ENCODE measurements at places on chromosomes 16 and 17.

GRCh38 chr16:50059111-50059510, 6.7 kb upstream of the HEATR3 start:
- no peak for DNase-seq

GRCh38 chr17:1050996-1051925, 54.3 kb downstream of the TIMM22 start:
- no peak for DNase-seq

DNA sequence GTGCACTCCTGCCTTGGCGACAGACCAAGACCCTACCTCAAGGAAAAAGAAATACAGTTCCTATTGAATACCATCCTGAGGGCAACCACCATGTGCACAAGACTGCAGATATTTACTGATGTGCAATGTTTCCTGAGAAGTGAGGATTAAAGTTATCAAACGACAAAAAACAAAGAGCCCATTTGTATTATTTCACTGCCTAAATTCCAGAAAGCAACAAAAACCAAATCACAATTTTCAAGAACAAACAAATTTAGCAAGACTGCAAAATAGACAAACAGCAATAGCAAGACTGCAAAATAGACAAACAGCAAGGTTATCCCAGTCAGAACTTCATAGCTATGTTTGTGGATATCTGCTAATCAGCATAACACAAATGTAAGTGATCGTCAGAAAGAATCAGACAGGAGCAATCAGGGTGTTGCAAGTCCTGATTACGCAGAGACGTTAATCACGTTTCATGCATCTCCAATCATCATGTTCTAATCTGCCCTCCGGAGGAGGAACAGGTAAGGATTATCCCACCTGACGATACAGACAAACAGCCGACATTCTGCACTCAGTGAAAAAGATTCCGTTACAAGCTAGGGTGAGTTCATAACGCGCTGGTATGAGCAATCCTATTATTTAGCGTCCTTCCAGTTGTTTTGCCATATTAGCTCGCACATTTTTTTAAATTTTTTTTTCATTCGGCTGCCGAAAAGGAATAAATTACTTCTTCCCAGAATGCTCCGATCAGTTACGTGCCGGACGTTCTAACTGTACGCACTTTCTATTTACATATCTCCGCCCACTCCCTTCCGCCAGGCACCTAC, 2.9 kb downstream of the TMEM107 start:
- DNase-seq = peak; percentile 99

DNA sequence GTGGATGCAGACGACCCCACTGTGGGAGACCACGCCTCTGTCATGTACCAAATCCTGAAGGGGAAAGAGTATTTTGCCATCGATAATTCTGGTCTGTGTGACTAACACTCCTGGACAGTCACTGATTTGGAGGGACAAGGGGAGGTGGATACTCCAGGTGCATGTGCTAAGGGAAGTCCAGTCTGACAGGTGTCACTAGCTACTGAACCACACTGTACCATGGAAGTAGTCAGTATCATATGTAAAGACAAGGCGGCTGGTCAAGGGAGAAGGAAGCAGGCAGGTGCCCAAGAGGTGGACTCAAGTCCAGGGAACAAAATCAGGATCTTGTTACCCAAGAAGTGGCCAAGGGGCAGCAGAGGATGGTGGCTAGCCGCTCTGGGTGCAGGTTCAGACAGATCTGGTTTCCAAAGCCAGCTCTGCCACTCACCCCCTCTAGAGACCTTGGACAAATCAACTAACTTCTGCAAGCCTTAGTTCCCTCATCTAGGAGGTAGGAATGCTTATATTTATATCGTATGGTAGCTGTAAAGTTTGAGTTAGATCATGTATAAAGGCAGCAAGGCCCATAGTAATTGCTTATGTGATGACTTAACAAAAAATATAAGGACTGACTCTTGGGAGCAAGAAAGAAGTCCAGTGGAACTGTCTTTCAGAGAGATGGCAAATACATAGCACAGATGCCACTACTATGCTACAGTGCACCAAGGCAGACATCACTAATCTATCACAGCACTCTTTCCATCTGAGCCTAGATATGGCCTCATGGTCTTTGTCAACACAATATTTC, 22.1 kb downstream of the CDH5 start:
- DNase-seq = no peak

DNA sequence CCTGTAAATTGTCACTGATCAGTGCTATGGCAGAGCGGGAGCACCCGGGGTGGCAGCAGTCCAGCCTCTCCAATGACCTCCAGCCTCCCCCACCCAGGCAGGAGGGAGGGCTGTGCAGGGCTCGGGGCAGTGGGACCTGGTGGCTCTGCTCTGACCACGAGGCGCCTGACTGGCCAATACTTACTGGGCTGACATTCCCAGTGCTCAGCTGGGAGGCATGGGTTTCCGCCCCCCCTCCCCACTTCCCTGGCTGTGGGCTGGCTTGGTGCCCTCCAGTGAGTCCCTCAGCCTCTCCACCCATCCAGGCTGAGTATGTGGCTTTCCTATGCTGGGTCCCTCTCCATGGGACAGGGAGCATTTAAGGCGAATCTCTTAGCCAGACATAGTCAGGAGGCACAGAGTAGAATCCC, 2.7 kb downstream of the SOCS3 start:
- no peak for DNase-seq

DNA sequence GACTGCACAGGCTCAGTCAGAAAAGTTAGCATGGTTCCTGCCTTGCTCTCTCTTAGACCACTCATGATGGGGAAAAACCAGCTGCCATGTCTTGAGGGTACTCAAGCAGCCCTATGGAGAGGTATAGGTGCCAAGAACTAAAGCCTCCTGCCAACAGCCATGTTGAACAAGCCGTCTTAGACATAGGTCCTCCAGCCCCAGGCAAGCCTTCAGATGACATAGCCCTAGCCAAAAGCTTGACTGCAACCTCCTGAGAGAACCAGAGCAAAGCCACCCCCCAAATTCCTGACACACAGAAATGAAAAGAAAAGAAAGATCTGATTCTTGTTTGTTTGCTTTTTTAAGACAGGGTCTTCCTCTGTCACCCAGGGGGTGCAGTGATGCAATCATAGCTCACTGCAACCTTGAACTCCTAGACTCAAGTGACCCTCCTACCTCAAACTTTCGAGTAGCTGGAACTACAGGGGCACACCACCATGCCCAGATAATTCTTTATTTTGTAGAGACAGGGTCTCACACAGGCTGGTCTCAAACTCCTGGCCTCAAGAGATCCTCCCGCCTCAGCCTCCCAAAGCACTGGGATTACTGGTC, 36.3 kb downstream of the CMTM3 start:
- DNase-seq = no peak

DNA sequence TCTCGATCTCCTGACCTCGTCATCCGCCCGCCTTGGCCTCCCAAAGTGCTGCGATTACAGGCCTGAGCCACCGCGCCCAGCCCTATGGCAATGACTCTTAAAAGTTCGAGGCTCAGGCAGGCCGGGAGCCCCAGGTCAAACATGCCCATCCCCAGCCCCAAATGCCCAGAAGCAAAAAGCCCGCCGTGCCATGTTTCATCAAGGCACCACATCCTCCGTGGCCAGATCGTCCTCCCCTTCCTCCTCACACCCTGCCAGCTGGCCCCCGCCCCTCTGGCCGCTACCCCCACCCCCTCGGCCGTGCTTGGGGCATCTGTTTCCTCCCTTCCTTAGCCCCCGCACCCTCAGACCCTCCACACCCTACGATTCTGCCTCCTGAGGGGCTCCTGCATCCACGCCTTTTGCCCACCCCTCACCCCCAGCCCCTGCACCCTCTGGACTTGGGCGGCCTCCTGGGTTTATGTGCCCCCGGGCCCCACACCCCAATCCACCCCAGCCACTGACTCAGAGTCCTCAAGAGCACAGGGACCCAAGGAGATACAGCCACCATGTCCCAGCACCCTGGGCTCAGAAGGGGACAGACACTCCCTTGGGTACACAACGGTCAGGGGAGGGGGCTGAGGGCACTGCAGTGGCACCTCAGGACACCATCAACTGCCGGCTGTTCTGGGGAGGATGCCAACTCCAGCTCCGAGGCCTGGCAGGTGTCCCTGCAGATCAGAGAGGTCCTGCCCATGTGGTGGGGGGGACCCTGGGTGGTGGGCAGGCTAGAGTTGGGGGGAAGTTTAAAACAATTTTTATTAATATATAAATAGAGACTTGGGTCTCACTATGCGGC, 7.1 kb downstream of the CTRB1 start:
- no peak for DNase-seq

GRCh38 chr17:5516060-5516792, 29.9 kb downstream of the MIS12 start:
- DNase-seq = no peak

DNA sequence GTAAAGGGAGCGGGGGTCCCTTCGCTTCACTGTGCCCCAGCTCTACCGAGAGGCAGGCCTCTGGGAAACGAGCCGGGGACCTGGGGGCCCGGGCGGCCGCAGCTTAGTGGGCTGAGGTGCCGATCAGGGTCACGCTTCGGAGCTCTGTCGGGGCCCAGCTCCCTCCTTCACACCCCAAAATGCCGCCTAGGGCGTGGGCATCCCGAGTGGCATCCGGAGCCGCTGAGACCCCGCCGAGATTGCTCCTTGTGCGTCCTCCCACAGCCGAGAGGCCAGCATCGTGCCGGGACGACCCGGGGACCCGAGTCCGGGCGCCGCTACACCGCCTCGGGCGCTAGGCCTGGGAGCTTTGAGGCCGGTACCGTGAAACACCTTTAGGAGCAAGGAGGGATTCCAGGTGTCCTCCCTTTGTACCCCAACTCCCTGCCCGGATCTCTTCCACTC, 1.3 kb downstream of the SALL1 start:
- no peak for DNase-seq

DNA sequence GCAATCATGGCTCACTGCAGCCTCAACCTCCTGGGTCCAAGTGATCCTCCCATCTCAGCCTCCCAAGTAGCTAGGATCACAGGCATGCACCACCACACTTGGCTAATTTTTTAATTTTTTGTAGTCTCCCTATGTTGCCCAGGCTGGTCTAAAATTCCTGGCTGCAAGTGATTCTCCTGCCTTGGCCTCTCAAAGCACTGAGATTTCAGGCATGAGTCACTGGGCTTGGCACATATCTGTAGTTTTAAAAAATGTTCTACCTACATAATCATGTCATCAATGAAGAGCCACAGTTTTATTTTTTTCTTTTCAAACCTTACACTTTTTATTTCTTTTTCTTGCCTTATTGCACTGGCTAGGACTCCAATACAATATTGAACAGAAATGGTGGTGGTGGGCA, 33.1 kb upstream of the COL1A1 start:
- DNase-seq = no peak

DNA sequence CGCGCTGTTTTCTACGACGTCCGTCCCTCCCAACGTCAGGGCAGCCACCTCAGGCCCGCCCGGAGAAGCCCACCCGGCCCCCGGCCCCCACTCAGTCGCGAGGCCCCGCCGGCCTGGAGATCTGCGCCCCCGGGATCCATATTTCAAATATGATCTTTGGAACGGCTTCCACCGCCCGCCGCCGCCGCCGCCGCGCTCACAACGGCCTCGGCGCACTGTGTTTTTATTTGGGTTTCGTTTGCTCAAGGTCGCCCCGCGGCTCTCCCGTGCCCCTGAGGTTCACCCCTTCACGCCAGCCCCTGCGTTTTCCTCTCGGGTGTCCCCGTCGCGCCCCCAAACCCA, 4.2 kb upstream of the CBX4 start:
- DNase-seq = no peak

DNA sequence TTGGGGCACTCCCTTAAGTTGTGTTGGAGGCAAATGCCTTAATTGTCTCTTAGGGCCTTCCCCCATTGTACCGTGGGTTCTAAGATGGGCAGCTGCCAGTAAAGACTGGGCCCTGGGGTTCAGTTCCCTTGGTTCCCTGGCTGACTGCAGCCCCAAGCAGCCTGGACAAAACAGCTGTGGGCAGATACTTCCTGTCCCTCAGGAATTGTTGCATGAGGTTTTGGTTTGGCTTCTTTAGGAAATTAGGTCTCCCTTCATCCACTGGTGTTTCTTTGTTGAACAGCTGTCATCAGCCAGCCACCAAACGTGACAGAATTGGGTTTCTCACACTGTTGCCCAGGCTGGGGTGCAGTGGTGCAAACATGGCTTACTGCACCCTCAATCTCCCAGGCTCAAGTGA, 42.0 kb upstream of the ETV4 start:
- DNase-seq = no peak

DNA sequence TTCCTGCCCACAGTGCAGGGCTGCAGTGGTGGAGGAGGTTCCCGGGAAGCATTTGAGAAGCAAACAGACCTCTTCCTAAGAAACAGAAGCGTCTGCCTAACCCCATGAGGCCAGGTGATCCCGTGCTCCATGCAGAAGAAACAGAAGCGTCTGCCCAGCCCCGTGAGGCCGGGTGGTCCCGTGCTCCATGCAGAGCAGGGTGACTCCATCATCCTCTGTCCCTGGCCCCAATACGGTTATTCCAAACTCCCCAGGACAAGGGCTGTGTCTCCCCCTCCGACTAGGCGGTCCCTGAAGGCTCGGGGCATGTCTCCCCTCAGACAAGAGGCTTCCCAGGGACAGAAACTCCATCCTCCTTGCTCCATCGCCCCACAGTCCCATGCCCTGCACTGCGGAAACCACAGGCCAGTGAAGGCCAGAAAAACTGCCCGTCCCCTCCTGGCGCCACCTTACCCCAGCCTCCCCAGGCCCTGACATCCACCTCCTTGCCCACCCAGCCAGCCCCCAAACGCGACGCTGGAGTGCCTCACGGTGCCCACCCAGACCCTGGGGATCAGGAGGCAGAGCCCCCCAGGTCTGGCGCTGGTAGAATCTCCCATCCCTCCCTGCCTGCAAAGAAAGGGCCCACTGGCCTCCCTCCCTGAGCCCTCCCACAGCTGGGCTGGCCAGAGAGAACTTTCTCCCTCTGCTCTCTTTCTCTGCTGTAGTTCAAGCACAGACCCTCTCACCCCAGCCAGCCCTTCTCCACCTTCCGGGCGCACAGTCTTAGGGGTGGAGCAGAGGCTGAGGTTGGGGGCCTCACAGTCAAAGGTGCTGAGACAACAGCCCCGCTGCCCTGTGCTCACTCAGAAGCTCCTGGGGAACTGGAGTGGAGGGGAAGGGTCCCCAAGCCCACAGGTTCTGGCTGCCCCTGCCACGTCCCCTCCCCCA, 30.6 kb upstream of the KRT17 start:
- no peak for DNase-seq

DNA sequence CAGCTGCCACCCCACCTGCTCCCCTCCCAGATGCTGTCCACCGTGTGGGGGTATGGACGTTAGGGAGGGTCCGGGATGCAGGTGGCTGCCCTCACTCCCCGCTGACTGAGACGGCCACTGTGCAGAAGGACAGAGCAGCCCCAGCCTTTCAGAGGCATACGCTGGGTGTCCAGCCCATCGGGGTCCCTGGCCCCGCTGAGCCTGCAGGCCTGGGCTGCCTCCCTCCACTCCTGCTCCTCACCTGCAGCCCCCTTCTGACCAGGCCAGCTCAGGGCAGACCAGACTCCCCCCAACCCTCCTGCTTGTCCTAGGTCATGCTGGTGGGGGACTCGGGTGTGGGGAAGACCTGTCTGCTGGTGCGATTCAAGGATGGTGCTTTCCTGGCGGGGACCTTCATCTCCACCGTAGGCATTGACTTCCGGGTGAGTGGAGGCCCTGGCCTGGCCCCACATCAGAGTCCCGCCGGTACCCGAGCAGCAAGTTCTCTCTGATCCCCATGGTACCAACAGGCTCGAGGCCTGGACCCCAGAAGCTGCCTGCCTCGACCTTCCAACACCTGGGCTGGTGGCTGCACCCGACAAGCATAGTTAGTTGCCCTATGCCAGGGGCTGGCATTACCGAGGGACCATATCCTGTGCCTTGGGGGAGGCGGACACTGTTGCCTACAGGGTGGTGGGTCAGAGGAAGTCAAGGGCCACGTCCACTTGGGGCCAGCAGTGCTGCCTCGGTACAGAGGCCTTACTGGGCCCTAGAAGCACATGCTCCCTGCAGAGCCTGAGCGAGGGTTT, 1.4 kb downstream of the RAB26 start:
- no peak for DNase-seq

- no peak for DNase-seq
Measured at GRCh38 chr17:7850701-7851437, 4.0 kb upstream of the TMEM88 start.

Measured in NCI-H748 treated with DMSO at 0.1 percent for 48 hours (cell line).